ENCODE measurements at places on chromosomes 13 and 19.
A peak's percentile ranks its signal among the peaks of the same experiment; 100 is the strongest.

DNA sequence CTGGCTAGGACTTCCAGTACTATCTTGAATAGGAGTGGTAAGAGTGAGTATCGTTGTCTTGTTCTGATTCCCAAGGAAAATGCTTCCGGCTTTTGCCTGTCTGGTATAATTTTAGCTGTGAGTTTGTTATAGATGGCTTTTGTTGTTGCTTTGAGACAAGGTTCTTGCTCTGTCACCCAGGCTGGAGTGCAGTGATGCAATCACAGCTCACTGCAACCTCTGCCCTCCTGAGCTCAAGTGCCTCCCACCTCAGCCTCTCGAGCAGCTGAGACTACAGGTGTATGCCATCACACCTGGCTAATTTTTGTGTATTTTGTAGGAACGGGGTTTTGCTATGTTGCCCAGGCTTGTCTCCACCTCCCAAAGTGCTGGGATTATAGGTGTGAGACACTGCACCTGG, 6.1 kb upstream of the ZNF543 start:
- no peak for DNase-seq

DNA sequence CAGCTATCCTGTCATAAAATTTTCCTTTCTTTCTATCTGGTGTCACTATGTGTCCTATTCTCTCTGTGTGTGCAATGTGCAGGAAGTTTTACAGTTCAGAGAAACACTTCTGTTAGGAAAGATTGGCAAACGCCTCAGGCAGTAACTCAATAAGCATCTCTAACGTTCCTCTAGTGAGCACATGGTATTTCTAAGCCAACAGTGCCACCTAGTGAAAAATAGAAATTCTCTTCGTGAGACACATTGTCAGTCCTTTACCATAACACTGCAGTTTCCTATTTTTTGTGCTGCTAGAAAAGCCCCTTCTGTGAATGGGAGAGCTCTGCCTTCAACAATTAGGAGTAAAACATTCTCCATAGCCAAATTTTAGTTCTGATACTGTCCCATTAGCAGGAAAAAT, 50.7 kb downstream of the ZNF723 start:
- no peak for DNase-seq

- peak; percentile 8 for DNase-seq
These were observed 43.0 kb upstream of the CSNK1A1L start for GRCh38 chr13:37148501-37148900.

GRCh38 chr13:92806215-92806614, 420.4 kb upstream of the GPC6 start:
- no peak for DNase-seq

DNA sequence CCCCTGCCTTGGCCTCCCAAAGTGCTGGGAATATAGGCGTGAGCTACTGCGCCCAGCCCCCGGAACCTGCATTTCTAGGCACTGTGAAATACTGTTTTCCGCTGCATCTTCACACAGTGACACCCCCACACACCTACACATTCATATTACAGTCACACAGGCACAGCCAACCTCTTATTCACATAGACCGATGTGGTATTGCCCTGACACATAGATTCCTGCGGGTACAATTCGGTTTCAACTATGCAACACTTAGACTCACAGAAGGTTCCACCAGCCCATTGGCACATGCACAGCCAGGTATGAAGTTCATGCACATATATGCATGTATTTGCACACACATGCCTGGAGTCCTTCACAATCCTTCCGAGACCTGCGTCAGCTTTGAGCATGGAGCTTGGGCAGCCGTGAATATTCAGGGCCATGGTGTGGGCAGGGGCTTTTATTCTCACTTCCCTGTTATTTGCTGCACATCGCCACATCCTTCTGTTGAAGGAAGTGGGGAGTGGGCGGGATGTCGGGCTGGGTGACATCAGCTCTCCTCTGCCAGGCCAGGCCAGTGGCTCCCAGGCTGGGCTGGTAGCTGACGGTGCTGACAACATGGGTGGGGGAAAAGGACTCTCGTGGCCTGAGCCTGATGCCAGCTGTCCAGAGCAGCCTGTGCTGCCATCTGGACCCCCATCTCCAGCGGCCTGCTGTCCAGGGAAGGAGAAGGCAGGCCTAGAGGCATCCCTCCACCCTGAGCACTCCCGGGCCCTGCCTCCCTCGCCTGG, 5.4 kb upstream of the CDC37 start:
- no peak for DNase-seq

DNA sequence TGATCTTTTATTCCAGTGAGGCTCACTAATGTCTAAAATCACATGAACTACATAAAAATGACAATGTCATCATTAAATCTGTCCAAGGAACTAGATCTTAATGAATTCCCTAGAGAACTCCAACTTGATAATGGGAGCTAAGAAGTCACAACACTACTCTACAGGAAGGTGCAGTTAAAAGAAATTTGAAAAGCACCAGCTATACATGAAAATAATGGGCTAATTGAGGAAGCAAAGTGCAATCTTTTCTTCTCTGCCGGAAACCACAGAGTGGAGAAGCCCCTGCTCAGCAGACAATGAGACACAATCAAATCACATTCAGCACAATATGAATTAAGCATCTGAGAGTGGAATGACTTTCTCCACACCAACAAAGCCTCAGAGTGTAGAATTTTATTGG, 261.7 kb downstream of the LHFPL6 start:
- DNase-seq: no peak

DNA sequence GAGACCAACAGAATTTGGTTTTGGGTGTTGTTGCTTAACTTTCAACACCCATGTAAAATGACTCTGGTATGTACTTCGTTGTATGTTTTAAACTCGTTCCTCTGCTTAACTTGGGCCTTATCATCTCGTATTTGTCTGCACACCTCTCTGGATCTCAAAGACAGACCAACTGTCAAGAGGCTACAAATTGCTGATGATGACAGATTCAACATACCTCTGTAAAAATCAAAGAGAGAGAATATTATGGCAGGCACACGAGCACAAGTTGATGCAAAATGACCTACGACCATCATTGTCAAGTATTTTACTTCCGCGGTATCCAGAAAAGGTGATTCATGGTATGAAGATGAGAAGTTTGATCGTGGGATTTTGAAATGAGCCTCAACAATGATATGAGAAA, 132.1 kb upstream of the ARGLU1 start:
- DNase-seq: no peak

GRCh38 chr13:34695063-34695462, 247.0 kb upstream of the NBEA start:
- DNase-seq: no peak

DNA sequence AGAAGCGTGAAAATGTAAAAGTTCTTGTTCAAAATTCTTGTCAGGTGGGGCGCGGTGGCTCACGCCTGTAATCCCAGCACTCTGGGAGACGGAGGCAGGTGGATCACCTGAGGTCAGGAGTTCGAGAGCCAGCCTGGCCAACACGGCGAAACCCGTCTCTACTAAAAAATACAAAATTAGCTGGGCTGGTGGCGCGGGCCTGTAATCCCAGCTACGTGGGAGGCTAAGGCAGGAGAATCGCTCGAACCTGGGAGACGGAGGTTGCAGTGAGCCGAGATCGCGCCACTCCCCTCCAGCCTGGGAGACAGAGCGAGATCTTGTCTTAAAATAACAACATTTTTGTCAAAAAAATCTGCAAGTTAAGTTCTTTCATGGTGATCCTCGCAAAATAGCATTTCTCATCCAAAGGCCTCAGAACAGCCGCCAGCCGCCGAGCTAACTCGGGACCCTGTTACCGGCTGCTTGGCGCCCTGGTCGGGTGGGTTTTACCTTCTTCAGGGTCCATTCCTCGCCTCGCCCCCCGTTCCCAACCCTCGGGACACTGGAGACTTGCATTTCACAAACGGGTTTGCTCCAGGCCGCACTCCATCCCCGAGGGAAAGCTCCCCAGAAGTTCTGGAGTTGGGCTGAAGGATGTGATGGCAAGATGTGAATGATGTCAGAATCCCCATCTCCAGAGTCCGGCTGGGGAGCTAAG, 1.6 kb downstream of the LATS2 start:
- no peak for DNase-seq

DNA sequence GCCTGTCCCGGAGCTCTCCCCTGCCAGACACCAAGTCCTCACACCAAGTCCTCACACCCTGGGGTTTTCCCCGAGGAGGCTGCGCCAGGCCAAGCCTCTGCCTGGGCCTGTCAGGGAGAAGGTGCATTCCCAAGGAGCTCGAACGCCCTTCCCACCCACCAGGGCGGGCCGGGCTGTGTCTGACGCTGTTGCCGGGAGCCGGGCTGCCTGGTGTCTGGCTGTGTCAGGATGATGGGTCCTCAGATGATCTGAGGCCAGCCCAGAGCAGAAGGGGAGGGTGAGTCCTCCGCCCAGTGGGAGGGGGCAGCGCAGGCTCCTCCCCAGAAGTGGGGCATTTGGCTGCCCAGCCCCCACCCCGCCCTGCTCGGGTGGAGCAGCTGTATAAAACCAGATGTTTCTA, 2.3 kb upstream of the HAS1 start:
- no peak for DNase-seq

- DNase-seq: peak; percentile 87
These were observed 32.3 kb upstream of the MED4 start for GRCh38 chr13:48126944-48127830.

- no peak for DNase-seq
These were observed 2.5 kb downstream of the PRTN3 start for GRCh38 chr19:843180-843835.

DNA sequence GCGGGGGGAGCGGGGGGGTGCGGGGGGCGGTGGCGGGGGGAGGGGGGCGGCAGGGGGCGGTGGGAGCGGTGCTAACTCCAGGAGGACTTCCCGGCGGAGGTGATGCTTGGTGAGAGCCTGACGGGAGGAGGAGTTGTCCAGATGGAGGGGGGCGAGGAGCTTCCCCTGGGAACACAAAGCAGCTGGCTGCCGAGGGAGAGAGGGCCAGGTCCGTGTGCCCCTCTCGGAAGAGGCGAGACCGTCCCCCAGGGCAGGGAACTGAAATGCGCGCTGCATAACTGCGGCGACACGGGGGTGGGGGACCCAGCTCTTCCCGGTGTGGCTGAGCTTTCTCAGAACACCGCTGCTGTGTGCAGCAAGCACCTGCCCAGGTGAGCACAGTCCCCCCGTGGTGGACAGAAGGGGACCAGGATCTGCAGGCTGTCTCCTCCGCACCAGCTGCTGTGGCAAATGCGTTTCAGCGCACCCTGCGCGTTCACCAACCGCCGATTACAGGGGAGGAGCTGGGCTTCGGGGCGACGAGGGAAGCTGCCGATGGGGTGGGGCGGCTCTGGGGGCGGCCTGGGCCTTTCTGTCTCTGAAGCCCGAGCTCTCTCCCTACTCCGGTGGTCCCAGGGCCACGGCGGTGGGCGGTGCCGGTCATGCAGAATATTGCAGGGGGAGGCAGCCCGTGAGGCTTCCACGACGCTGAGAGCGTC, 54.7 kb upstream of the F7 start:
- DNase-seq: no peak

DNA sequence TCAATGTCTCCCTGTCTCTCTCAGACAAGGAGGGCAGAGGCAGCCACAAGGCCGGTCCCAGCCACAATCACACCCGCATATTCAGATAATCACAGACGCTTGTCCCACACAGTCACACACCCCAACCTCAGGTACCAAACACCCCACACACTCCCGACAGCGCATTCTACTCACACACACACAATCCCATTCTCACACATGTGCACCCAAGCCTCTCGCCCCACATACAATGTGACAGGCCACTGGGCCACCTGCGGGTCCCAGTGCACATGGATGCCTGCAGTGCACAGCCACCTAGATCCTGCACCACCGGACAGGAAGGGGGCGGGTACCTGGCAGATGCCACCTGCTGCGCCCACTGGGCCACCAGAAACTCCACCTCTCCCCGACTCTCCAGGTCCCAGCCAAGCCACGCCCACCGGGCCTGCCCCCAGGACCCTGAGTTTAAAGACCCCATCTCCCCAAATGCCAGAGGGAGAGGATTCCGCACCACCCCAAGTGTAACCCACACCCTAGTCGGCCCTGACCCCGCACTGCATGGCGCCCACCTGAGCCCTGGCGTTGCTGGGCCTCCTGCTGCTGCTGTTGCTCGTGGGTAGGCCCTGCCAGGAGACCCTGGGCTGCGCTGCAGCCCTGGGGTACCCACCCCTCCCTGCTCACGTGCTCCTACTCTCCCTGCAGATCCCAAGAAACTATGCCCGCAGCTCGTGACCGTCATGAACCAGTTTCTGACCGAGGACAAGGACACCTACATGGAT, 10.6 kb downstream of the SCGB2B2 start:
- DNase-seq: no peak

DNA sequence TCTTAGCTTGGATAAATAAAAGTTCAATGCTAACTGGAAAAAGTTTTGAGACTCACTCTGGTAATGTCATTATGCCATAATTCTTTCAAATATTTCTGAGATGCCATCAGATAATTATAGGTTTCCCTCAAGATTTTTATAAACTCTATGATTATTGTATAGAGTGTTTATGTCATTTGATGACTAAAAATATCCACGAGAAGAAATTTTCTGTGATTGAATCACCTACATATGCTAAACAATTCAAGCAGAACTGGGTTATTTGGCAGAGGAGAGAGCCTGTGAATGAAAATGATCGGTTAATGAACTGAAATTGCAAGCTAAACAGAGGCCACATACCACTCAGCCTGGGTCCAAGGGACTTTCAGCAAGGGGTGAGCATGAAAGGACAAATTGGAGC, 92.6 kb upstream of the TSC22D1 start:
- DNase-seq: no peak

DNA sequence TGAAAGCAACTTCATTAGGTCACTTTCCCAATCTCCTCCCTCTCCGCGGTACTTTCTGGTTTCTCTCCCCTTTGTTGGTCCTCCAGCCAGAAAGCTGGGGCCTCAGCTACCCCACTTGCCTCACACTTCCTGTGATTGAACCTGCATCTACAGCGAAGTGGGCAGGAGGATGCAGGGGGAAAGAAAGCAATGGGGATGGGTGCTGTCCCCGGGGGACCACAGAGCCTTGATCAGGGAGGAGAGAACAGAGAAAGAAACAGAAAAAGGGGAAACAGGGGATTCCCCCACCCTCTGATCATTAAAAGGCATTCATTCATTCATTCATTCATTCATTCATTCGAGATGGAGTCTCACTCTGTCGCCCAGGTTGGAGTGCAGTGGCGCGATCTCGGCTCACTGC, 74.2 kb downstream of the TRPM4 start:
- DNase-seq: no peak

DNA sequence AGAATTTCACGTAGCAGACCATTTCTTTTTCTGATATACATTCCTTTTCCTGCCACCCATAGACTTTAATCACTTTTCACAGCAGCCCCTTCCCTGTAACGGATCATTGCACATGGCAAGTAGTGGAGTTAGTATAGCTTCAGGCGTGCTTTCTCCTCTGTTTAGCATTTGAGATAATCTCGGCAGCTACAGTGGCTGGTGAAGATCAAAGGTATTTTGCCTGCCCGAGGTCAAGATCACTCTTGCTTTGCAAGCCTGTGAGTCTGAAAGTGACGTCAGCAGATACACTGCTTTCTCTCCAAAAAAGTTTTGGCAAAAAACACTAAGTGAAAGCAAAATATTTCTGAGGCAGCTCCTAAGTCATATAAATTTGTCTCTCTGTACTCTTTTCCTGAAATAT, 260.0 kb downstream of the NDFIP2 start:
- DNase-seq: no peak

GRCh38 chr13:100594731-100595130, 6.1 kb upstream of the GGACT start:
- no peak for DNase-seq
